Fibroblast of skin of left quadriceps (primary cell): ENCODE measurements at places on chromosomes 11 and 22.

GRCh38 chr11:104637662-104638170, 260.5 kb downstream of the CASP12 start:
- no peak for DNase-seq

DNA sequence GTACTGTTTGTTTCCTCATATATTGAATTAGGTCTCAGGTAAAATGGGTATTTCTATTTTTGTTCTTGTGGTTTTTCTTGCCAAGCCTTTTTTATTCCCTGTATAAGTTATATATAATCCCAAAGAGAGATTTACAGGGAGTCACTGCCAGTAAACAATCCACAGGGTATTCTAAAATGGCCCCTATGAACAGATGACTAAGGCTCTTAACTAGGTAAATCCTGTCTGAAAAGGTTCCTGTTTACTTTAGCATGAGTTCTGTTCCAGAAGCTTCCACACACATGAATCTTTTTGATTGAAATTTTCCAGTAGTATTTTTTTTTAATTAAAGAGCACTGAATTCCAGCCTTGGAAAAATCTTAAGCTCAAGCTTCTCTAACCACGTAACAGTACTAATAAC, 552.8 kb upstream of the CCDC179 start:
- DNase-seq = no peak

GRCh38 chr11:28504555-28505110, 396.4 kb downstream of the METTL15 start:
- DNase-seq = no peak

DNA sequence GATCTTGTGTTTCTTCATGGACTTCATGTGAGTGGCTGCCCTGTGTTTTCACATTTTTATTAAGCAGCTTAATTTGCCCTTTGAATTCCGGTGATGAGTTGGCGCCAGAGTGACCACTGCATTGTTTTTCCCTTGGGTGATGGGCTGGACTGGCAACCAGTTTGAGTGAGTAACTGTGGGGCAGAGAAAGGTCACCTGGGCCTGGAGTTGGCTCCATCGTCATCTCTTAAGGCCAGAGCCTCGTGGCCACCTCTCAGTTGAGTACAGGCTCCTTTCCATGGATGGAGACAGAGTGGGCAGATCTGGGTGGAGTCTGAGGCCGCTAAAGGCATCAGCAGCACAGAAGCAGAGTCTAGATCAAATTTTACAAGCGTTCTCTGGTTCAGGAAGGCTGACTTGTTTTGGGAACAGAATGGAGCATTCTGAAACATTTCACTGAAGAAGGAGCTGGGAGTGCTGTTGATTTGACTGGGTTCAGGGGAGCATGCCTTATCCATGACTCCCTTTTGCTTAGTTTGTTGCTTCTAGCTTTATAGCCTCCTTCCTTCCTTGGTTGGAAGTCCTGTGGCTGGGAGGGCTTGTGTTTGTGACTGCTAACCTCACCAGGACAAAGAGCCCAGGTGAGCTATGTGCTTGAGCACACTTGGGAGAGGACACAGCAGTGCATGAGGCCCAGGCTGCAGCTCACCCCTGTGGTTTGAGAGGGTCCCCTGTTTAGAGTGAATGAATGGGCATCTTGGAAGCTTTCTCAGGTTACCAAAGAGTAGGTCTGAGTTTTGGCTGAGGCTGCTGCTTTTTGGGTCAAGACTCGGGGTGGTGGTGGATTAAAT, 7.8 kb downstream of the BCR start:
- no peak for DNase-seq

GRCh38 chr11:65389294-65389980, 3.0 kb downstream of the FRMD8 start:
- no peak for DNase-seq

DNA sequence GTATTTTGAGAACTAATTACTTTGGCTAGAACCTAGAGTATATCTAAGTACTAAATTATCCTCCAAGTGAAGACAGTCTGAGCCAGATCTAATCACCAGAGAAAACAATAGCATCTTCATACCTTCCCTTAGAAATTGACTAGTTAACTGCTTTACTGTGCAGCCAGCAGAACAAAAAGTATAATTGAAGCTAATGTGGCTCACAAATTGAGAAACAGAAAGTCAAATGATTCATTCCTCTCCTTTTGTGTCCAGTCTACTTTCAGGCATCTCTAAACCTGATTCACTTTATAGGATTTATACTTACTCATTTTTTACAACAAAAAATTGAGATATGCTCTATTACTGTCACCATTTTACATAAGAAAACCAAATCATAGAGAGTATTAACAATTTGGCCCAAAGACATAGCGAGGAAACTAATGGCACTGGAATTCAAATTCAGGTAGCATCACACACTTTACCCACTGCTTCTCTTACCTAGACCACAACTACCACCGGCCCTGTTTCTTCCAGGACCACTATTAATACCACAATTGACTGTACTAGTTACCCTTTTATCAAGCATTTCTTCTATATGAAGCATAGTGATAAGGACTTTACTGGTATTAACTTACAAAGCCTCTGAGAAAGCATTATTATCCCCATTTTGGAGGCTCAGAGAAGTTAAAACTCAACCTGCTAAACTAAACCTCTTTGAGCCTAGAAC, 1402.6 kb upstream of the TENM4 start:
- DNase-seq = no peak

DNA sequence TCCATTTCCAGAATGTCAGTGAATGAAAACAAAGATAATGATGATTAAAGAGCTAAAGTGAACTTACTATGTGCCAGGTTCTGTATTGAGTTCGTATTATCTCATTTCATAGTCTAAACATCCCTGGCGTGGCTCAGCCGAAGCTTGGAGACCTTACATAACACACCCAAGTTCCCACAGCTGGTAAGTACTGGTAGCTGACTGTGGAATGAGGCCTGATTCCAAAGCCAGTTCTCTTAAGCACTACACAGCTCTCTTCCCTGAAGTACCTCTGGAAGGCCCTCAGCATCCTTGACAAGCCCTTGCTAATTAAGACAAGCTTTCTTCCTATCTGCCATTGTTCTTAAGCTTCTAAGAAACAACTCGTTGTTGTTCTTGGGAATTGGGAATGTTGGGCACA, 28.6 kb upstream of the NCAM1 start:
- no peak for DNase-seq

DNA sequence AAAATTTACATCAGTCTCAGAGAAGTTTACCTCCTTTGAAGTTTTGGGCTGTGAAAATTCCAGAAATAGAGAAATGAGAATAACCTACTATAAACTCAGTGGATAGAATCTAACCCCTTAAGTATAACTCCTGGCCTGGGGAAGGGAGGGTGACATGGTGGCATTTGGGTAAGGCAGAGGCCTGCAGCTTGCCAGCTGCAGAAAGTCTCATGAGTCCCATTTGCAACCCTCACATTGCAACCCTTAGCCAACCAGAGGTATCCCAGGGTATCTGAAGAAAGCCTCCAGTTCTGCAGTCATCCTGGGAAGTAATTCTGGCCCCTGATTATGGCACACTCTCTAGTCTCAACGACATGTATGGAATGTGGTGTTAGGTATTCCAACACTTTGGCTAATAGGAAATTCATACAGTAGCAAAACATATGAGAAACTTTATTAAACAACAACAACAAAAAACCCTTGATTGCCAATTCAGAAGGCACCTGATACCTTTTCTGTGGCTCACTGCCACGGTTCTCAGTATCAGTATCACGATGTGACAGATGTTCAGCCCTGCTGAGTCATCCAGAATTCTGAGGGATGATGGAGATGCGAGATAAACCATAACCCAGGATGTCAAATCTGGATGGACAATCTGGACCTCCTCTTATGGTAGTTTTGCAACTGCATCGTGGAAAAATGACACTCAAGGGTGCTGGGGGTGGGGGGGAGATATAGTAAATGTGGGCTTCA, 743.4 kb downstream of the NELL1 start:
- no peak for DNase-seq

DNA sequence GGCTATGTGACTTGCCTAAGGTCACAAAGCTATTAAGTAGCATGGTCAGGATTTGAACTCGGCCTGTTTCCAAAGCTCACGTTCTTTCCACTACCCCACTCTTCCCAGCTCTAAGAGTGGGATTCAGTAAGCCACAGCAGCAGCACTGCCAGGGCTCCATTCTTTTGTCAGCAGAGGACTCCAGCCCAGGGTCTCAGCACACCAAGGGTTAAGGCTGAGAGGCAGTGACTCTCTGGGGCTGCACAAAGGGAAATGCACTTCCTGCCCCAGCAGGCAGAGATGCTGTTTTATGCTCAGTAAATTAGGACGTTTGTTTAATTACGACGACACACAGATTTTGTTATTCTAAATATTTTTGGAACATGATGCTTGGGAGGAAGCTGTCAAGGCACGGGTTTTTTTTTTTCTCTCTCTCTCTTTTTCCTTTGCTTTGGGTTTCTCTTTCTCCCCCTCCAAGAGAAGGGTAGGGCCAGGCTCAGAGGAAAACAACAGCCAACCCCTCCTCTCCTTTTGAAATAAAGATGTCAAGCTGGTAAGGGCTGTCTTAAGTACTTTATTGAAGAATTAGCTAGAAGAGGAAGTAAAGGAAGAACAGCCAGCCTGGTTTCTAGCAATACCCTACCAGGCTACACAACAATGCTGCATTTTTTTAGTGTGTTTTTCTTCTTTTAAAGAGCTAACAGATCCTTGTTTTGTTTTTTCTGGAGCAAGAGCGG, 2.8 kb downstream of the MYH9 start:
- no peak for DNase-seq

DNA sequence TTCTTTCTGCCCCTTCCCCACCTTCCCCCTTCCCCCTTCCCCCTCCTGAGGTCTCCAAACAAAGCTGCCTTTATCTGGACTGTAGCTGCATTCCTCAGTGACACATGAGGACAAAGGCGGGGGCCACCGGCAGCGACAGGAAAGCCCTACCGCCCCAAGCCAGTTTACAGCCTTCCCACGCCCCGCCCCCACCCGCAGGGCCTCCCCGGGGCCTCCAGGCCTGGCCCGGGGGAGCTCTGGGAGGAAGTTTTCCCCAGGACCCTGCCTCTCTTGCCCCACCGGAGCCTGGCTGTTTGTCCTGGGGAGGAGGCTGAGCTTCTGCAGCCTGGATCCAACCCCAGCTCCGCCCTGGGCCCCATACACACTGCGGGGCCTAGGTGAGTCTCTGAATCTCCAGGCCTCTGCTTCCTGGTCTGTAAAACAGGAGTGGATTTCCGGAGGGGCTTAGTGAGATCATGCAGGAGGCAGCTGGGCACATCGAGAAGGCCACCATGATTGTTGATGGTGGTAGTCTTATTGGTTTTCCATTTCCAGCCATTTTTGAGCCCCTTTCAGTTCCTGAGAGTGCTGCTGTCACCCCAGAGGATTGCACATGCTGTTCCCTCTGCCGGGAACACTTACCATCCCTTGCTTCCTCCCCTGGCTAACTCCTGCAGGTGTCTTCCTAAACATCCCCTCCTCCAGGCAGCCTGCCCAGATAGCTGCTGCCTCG, 130.7 kb downstream of the MN1 start:
- no peak for DNase-seq

GRCh38 chr11:26622181-26622580, 50.1 kb upstream of the MUC15 start:
- DNase-seq = no peak

DNA sequence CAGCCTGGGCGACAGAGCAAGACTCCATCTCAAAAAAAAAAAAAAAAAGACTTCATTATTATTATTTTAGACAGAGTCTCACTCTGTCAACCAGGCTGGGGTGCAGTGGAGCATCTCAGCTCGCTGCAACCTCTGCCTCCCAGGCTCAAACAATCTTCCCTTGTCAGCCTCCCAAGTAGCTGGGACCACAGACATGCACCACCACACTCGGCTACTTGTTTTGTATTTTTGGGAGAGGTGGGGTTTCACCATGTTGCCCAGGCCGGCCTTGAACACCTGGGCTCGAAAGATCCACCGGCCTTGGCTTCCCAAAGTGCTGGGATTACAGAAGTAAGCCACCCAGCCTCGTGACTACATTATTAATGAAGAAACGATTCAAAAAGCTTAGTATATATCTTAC, 5.3 kb upstream of the TYMP start:
- no peak for DNase-seq

GRCh38 chr11:30481796-30482195, 104.4 kb downstream of the MPPED2 start:
- DNase-seq = no peak

- no peak for DNase-seq
Observed at GRCh38 chr22:39501644-39502108, 414 bp upstream of the MIEF1 start.

GRCh38 chr11:48366365-48366764, at the start of gene OR4C5:
Gene OR4C5 (minus strand): TSS chr11:48366465. CDS start chr11:48366465, 0 bp downstream.
- DNase-seq = no peak

- DNase-seq = peak; percentile 48
Observed at GRCh38 chr11:88402192-88402715, 64.7 kb upstream of the CTSC start.

GRCh38 chr11:64035081-64035524, 628 bp upstream of the FLRT1 start:
- DNase-seq = no peak

DNA sequence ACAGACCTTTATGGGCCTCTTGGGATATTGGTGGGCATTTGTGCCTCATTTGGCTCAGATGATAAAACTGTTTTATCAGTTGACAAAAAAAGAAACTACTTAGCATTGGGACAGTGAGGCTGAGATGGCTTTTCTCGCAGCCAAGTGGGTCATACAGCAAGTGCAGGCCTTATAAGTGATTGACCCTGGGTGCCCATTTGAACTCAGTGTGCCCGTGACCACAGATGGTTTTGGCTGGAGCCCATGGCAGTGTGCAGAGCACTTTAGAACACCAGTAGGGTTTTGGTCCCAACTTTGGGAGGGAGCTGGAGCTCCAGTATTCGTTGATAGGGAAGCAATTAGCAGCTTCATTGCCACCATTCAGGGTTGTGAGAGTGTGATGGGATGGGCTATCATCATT, 404.5 kb upstream of the LARGE1 start:
- DNase-seq = no peak

DNA sequence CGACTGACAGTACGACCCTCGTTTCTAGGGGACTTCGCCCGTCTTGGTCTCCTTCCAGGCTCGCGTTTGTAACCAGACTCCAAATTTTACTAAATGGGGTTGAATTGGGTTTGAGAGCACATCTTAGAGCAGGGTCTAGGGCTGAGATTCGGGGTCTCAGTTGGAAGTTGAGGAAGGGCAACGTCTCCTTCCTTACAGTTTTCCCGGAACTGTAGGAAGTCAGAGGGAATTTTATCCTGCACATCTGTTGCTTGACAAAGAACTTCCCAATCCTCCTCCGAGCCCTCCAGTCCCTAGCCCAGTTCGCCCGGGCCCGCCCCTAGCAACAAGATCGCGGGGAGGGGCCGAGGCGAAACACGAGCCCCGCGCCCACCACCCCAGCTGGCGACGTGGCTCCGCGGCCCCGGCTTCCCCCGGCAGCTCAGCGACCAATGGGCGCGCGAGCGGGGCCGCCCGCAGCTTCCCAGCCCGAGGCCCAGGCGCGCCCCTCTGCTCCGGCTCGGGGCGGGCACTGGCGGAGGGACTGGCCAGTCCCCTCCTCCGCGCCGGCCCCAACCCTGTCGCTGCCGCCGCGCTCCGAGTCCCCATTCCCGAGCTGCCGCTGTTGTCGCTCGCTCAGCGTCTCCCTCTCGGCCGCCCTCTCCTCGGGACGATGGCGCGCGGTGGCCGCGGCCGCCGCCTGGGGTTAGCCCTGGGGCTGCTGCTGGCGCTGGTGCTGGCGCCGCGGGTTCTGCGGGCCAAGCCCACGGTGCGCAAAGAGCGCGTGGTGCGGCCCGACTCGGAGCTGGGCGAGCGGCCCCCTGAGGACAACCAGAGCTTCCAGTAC, at the start of gene RCN1:
Gene RCN1, plus strand, starts transcription at position 530 of the 826 bp plus-strand sequence. Its CDS starts 123 bp downstream, at position 653.
- DNase-seq = peak; percentile 88
